ENCODE measurements at places on chromosomes 2 and 18.

DNA sequence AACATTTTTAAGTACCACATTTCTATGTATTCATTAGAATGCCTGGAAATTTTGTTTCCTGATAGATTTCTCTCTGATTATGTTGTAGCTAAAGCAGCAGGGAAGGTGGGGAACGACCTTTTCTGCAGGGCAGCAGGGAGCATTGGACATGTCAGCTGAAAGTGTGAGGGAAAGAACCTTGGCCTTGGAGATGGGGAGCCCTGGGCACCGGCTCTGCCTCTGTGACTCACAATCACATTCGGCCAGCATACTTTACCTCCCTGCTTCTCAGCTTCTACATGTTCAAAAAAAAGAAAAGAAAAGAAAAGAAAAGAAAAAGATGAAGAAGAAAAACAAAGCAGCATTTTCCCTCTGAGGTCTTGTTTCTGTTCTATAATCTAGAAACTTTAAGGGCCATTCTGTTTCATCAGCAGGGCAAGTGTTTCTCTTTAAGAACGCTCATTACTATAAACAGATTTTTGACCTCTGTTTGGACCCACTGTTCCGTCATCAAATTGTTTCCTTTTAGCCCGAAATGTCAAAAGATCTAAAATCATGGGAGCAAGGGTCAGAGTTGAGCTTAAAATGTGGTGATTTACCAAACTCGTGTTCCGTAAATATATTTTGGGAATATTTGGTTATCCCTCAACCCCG lies 27.9 kb downstream of the SETBP1 start:
- no peak for DNase-seq

- DNase-seq, result no peak
Measured at GRCh38 chr2:209146682-209147320, 277.0 kb upstream of the MAP2 start.

- DNase-seq, result no peak
Measured at GRCh38 chr2:74887960-74888700, 54.2 kb downstream of the HK2 start.

DNA sequence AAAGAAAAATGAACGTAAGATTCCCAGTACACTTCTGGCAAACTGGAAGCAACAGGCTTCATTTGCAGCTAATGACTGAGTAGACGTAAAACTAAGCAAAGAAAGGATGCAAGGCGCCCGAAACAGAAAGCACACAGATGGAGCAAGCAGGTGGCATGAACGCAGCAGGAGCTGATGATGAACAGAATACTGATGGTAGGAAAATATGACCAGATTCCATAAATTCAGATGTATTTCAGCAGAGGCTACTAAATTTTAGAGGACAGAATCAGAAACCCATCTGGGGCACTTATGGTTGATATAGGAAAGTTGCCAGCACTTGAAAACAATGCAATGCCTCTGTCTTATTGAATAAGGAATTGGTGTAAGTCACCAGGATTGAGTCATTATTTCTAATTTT lies 658.7 kb upstream of the LINC00305 start:
- no peak for DNase-seq

DNA sequence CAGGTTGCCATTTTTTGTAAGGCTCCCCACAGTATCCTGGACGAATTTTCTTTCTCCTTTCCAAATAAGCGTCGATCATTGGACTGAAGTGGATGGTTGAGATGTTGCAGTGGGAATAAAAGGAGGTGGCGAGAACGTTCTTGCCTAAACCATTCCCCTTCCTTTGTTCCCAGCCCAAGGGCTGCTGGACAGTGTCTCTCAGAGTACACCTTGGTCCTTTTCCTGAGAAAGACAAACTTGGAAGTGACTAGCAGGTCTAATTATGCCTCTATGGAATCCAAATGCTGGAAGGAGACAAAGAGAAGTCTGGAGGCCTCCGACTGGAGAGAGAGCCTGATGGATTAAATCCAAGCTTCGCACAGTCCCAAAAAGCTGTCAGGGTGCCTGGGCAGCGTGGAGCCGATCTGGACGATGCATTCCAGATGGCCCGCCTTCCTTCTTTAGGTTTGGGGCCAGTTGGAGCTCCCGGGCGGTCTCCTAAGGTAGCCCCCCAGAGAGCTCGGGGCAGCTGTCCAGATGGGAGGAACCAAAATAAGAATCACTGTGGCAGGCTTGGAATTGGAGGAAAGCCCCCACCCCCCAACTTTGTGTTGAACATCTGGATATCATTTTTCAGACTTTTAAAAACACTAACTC lies 186.8 kb downstream of the TMEM247 start:
- no peak for DNase-seq

DNA sequence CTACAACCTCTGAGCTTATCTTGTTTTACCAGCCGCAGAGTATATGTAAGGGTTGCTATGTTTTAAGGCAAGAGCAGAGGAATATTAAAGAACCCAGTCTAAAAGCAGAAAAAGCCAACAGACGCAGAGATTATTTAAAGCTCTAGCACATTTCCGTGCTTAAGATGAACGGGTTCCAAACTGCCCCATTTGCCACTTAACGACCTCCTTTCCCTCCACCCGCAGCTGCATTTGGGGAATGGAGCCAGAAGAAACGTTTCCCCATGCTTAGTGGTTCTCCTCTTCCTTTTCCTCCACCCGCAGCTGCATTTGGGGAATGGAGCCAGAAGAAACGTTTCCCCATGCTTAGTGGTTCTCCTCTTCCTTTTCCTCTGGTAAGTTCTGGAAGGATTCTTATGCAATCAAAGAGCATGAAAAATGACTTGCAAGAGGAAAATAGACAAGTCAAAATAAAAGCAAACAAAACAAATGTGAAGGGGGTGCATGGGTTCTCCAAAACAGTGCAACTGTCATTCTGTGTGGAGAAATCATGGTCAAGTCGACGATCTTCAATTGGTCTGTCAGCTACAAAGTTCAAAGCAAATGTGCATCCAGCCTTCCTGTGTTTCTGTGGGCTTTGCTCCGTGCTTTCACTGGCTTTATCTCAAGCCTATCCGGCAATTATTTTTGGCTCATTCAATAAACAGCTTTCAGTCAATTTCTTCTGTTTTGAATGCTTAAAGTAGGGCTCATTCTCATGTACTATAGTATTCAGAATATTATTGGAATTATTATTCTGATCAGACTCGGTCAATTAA lies 57.8 kb downstream of the DIPK1C start:
- no peak for DNase-seq

GRCh38 chr2:29433128-29433527 lies 317.9 kb downstream of the CLIP4 start:
- no peak for DNase-seq

- DNase-seq, result no peak
Measured at GRCh38 chr18:58195278-58195765, 151.3 kb downstream of the NEDD4L start.

DNA sequence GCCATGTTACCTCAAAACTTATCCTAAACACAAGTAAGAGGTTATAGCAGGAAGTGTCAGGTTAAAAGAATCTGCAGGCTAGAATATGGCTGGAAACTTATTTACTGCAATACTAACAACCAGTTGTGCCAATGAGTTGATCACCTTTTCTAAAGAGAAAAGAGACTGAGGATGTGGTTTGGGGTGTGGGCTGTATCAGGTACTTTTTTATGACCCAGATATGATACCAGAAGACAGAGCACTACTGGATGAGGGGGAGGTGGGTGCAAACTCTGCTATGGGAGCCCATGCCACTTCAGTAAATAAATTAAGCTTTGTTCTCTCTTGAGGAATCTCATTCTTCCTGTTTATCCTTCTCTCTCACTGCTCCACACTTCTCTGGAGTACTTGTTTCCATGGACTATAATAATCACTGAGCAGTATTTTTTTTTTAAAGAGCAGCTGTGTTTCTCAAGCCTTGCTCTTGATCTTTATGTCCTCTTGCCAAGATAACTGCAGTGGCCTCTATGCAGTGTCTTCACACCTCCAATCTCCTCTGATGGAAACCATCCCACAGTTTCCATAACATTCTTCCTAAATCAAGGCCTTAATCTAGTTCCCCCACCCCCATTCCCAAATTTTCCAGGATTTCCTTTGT lies 51.2 kb upstream of the NOSTRIN start:
- DNase-seq, result peak; percentile 10

GRCh38 chr18:57853133-57853532 lies 50.0 kb upstream of the ATP8B1 start:
- no peak for DNase-seq

GRCh38 chr2:232319803-232320442 lies 58.6 kb upstream of the ALPP start:
- DNase-seq, result no peak
